Neuronal stem cell (in vitro differentiated cells): ENCODE measurements at places on chromosomes 11 and 22.

GRCh38 chr11:101091781-101092180 lies 37.8 kb downstream of the PGR start:
- no peak for DNase-seq

- DNase-seq, result no peak
These were observed 196.1 kb downstream of the TRIM29 start for GRCh38 chr11:119941636-119942411.

- DNase-seq, result no peak
These were observed 1446.4 kb downstream of the TBC1D22A start for GRCh38 chr22:48208894-48209293.

DNA sequence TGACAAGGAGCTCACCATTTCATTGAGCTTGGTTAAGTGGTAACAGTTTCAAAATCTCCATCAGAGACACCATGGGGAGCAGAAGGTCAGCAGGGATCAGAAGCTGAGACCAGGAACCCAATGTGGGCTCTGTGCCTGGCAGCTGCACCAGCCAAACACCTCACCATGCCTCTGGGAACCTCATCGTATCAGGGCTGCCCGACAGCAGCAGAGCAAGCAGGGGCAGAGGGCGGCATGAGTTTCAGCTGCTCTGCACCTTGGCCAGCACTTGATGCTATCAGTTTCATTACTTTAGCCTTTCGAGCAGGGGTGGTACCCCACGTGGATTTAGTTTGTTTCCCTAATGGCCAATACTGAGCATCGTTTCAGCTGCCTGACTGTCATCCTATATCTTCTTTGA lies 77.8 kb downstream of the DGCR2 start:
- no peak for DNase-seq

DNA sequence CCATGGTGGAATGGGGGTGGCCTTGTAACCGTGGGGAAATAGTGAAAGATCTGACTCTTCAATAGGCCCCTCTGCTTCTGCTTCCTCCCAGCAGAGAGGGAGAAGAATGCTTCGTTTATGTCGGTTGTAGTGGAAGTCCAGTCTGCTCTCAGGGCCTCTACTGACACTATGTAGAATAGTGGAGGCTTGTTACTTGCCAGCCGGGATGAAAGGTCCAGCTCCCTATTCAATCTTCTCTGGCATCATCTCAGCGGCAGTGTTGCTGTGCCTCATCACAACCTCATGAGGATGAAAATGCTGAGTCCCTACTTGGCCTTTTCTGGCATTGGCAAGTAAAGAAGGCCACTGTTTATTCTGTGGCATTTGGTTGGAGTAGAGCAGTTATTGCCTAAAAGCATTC lies 820.9 kb upstream of the TENM4 start:
- DNase-seq, result no peak

GRCh38 chr22:22884010-22884887 lies 3.4 kb upstream of the IGLL5 start:
- DNase-seq, result peak; percentile 52

- DNase-seq, result no peak
These were observed 28.6 kb downstream of the LRP5 start for GRCh38 chr11:68340784-68341556.
